Activated T-helper 1 cell treated with anti-CD3 and anti-CD28 coated beads, Interleukin-12 subunit alpha, Interleukin-12 subunit beta, Interleukin-2, Interleukin-4 antibody, amounts not matched to agents 30 ng/mL and 10 ng/mL and 1 ng/mL, durations not matched to agents 14 hours and 24 hours and 36 hours (primary cell): ENCODE measurements at places on chromosomes 5 and 9.

DNA sequence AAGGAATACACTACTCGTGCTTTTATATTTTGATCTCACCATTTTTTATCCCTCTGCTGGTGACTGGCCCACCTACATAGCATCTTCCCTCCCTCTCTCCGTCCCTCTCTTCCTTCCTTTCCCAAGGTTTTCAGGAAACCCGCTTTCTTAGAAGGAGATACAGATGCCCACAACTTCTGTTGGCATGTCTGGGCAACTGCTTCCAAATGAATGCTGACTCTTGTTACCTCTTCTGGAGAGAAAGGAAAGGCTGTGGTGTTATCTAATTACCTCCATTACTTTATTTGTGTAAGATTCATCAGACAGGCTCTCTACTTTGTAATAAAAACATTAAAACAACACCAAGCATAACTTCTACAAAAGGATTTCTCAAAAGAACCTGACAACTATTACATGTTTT is 20.2 kb downstream of the FANCC start:
- H3K4me3 ChIP-seq: no peak overlapping the region
- no peak overlapping the region for H3K27ac ChIP-seq
- H3K36me3 ChIP-seq: no peaks in the 10 kb centered on the region
- no peaks in the 10 kb centered on the region for H3K27me3 ChIP-seq

DNA sequence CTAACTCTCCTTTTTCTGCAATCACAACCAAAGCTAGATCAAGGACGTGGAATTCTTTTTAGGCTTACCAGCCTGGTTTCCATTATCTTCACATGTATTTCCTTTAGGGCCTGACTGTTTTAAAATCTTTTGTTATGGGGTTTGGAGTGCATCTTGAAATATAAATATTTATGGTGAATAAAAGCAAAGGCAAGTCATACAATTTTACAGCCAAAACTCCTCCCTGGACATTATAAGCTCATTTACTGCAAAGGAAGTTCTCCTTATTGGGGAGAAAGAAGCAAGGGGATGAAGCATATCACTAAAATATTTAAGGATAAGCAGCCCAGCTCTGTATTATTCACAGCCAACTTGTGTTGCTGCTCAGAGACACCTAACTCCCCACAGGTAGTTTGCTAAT is 132.2 kb upstream of the TARS1 start:
- H3K36me3 ChIP-seq: no peaks in the 10 kb centered on the region
- no peak overlapping the region for H3K27ac ChIP-seq
- H3K4me1 ChIP-seq: no peaks in the 10 kb centered on the region
- H3K27me3 ChIP-seq: no peaks in the 10 kb centered on the region

- no peaks in the 10 kb centered on the region for H3K4me1 ChIP-seq
- no peak overlapping the region for H3K27ac ChIP-seq
- no peak for DNase-seq
Measured at GRCh38 chr5:41071975-41072374, 833 bp upstream of the MROH2B start.

- H3K36me3 ChIP-seq: no peaks in the 10 kb centered on the region
- H3K27ac ChIP-seq: no peak overlapping the region
- H3K4me1 ChIP-seq: no peaks in the 10 kb centered on the region
- DNase-seq: no peak
- H3K27me3 ChIP-seq: peaks cover 2% of the 10 kb centered on the region
Measured at GRCh38 chr9:130979591-130980385, 29.2 kb upstream of the LAMC3 start.

DNA sequence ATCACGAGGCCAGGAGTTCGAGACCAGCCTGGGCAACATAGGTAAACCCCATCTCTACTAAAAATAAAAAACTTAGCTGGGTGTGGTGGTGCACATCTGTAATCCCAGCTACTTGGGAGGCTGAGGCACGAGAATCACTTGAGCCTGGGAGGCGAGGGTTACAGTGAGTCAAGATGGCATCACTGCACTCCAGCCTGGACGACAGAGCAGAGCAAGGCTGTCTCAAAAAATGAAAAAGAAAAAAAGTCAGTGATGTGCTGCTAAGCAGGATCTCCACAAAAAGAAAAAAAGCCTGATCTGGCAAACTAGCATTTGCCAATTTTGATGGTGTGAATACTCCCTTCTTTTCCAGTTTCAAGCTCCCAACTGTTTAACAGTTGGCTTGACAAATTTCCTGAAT is 21.9 kb downstream of the F2R start:
- H3K4me3 ChIP-seq: no peak overlapping the region
- peaks cover 2% of the 10 kb centered on the region for H3K27me3 ChIP-seq
- peaks cover 57% of the 10 kb centered on the region for H3K4me1 ChIP-seq

DNA sequence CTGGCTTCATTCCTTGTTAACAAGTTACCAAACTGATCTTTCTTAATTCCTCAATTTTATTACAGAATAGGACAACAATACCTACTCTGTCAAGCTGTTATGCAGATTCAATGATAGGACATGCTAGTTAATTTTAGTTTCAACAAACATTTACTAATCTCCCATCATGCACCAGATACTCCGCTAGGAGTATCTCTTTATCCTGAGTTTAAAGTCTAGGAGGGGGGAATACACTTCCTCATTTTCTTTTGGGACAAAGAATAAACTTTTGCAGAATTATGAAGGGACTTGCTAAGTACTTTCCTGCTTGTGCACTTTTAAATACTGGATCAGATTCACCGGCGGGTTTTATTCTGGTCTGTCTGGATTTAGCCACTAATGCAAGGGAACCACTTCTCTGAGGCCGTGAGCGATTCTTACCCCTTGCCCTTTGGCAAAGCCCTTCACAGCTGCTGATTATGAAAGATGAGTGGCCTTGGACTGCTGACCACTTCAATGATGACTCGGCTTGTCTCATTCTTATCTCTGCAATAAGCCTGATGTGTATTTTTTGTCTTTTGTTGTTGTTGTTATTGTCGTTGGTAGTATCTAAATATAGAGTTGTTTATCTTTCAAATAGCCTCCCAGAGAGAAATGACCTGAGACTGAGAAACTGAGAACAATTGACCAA is 73.9 kb downstream of the RMI1 start:
- H3K4me3 ChIP-seq: no peak overlapping the region
- peaks cover 6% of the 10 kb centered on the region for H3K4me1 ChIP-seq
- peaks cover 4% of the 10 kb centered on the region for H3K27me3 ChIP-seq
- no peak overlapping the region for H3K27ac ChIP-seq
- H3K36me3 ChIP-seq: no peaks in the 10 kb centered on the region

DNA sequence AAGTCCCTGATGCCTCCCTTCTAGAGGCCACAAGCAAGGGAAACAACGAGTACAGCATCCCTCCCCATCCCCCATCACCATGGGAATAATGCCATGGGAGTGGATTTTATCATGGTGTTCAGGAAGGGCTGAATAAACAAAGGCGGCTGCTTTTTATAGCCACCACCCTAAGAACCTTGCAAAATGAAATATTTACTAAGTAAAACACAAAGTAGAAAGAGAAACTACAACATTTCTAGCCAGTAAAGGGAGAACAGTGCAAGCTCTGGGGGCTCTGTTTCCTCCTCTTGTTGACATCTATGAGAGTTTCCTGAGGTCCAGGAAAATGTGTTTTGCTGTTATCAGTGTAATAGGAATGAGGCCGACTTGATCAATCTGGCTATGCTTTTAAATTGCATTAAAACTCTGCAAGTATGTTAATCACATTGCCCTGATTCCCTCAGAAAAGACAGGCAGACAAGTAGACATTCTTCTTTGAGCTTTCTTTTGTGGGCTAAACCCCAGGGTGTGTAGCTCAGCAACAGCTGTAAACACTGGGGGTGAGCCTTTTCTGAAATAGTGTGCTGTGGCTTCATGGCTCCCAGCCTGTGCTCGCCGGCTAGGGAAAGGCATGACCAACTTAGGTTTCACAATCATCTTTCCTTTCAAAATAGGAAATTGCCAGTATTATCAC is 31.1 kb downstream of the SV2C start:
- H3K27ac ChIP-seq: no peak overlapping the region
- H3K27me3 ChIP-seq: peaks cover 22% of the 10 kb centered on the region
- H3K36me3 ChIP-seq: no peaks in the 10 kb centered on the region
- no peak overlapping the region for H3K4me3 ChIP-seq

DNA sequence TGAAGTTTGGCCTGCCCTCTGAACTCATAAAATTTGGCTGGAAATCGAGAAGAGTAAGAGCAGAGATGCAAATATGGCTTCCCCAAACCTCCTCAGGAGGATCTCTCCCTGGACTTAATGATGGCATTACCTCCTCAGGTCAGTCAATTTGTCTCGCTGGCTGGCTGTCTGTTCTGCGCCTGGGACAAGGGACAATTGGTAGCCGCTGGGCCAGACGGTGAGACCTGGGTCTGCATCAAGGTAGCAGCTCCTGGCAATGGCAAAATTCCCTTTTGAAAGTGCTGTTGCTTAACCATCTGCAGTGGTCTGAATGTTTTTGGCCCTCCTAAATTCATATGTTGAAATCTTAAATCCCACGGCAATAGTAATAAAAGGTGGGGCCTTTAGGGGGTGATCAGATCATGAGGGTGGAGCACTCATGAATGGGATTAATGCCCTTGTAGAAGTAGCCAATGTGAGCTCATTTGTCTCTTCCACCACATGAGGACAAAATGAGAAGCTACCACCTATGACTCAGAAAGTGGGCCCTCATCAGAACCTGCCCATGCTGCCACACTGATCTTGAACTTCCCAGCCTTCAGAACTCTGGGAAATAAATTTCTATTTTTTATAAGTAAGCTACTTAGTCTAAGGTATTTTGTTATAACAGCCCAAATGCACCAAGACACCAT is 439.3 kb upstream of the KLF4 start:
- H3K4me1 ChIP-seq: no peaks in the 10 kb centered on the region
- no peaks in the 10 kb centered on the region for H3K36me3 ChIP-seq
- H3K27ac ChIP-seq: no peak overlapping the region
- no peaks in the 10 kb centered on the region for H3K27me3 ChIP-seq
- no peak for DNase-seq

GRCh38 chr5:145598184-145598583 is 237.0 kb downstream of the PRELID2 start:
- H3K27me3 ChIP-seq: no peaks in the 10 kb centered on the region
- no peak overlapping the region for H3K4me3 ChIP-seq
- no peaks in the 10 kb centered on the region for H3K4me1 ChIP-seq
- H3K27ac ChIP-seq: no peak overlapping the region
- H3K36me3 ChIP-seq: no peaks in the 10 kb centered on the region

- H3K36me3 ChIP-seq: no peaks in the 10 kb centered on the region
Measured at GRCh38 chr9:113650207-113651131, 186.9 kb downstream of the RGS3 start.

DNA sequence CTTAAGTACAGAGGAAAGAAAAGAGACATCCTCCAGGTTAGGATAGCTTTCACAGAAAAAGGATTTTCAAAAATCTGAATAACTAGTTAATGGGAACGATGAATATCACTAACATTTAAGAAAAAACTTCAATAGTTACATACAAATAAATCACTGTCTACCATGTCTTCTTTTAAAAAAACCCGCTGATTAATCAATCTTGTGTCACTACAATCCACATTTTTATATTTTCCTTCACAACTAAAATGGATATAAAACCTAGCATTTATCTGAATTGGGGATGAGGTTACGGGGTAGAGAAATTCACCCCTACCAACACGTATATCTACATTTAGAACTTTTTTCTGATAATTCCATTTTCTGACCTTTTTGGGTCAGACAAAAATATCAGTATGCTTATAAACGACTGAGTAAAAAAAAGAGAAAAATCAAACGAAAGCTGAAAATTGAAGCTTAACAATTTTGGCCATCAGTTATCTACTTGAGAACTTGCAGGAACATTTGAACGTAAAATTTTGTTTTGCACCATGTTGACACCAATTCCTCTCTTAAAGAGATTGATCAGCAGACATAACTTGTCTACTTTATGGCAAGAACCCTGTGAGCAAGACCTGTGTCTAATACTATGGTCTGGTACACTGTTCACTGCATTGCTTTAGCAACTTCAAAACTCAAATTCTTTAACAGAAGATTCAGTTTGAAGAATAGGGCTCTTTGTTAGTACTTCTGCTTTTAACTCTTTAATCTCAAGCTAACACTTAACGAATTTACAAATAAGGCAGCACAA is 4.8 kb downstream of the NR3C1 start:
- peaks cover 39% of the 10 kb centered on the region for H3K36me3 ChIP-seq
- no peak overlapping the region for H3K27ac ChIP-seq
- H3K4me1 ChIP-seq: peaks cover 83% of the 10 kb centered on the region
- H3K4me3 ChIP-seq: peak overlapping the region; percentile 92
- no peaks in the 10 kb centered on the region for H3K27me3 ChIP-seq

GRCh38 chr5:43332401-43332800 is 19.2 kb upstream of the HMGCS1 start:
- no peaks in the 10 kb centered on the region for H3K4me1 ChIP-seq
- no peak overlapping the region for H3K27ac ChIP-seq
- H3K4me3 ChIP-seq: no peak overlapping the region

DNA sequence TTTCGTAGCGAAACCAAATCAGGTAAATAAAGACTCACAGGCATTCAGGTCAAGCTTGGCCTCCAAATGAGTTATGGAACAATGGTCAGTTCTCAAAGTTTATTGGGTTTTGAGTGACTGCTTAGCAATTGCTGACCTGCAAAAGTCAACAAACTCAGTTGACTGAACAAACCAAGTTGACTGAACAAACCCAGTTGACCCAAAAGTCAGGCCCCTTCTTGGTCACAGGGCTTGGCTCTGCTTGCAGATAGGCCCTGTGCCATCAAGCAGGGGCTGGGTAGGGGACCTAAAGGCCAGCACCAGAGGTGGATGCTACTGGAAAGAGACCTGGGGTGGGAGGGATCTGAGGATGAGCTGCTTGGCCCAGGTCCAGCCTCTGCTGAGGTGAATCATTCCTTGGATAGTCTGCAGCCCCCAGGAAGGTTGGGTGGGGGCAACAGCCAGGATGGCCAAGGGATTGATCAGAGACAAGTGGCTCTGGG is 64.6 kb downstream of the GADD45G start:
- H3K4me1 ChIP-seq: peaks cover 26% of the 10 kb centered on the region
- no peak overlapping the region for H3K27ac ChIP-seq
- DNase-seq: no peak
- H3K27me3 ChIP-seq: no peaks in the 10 kb centered on the region
- no peak overlapping the region for H3K4me3 ChIP-seq

DNA sequence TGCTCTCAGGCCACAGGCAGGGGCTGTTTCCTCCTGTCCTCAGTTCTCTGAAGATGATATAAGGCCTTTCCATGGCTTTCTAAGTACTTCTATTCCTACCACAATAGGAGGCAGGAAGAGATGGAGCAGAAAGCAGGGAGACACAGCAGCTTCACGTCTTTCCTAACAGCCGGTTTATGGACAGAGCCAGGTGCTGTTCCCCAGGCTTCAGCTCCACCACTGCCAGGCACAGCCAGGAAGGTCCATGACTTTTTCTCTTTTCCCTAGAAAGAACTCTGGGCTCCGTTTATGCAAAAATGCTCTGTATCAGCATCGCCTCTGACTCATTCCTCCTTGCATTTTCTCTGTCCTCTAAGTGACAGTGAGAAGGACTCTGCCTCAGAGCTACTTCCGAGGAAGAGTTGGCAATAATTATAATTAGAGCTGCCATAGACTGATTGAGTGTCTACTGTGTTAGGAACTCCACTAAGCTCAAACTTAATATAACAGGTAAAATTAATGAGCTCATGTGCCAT is 478.5 kb downstream of the RASEF start:
- no peaks in the 10 kb centered on the region for H3K36me3 ChIP-seq
- DNase-seq: no peak
- H3K4me1 ChIP-seq: no peaks in the 10 kb centered on the region
- no peaks in the 10 kb centered on the region for H3K27me3 ChIP-seq

DNA sequence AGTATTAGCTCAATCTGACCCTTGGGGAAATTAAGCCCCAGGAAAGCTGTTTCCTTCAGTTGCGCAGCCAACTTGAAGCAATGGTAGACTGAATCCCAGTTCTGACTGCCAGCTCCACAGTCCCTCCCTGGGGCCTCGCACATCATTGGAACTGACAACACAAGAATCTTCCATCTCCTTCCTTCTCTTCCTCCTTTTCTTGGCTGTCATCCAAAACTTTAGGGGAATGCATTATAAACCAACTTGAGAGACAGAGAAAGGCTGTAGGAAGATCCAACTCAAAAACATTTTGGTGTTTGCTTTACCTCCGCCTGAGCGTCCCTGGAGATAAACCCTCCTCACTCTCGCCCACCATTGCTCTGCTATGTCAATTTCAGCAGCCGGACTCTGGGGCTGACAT is 16.6 kb downstream of the KCNIP1 start:
- H3K4me3 ChIP-seq: no peak overlapping the region
- no peak overlapping the region for H3K27ac ChIP-seq
